ENCODE measurements at places on chromosomes 7 and 10. TPM values are rescaled to one million over a fixed set of nuclear protein-coding genes. Genes with fewer than 3 reads are reported as not detected.

DNA sequence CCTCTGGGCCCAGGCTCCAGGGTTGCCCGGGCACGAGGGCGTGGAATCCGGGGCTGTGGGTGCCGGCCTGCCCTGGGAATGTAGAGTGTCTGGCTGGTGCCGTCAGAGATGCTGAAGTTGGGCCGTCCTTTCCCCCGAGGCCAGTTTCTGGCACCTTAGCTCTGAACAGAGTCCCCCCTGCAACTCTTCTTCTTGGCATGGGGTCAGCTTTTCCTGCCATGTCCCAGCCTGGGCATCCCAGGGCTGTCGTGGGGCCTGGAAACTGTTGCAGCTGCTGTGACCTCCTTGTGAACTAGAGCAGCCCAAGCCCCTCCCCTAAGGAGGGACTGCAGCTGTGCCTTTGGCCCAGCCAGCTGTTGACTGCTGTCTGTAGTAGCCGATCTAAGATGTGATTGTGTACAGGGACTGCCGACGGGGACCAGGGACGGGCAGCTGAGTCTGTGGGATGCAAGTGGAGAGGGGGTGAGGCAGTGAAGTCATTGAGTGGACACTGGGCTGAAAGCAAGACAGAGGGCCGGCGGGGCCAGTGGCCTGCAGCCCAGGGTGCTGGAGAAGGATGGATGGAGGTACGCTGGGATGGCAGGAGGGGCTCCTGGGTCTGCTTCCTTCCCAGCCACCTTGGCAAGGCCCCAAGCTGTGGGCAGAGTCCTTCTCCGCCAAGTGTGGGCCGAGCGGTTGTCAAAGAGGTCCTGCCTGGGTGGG, 35.8 kb downstream of the GBX1 start:
- no peak for DNase-seq

DNA sequence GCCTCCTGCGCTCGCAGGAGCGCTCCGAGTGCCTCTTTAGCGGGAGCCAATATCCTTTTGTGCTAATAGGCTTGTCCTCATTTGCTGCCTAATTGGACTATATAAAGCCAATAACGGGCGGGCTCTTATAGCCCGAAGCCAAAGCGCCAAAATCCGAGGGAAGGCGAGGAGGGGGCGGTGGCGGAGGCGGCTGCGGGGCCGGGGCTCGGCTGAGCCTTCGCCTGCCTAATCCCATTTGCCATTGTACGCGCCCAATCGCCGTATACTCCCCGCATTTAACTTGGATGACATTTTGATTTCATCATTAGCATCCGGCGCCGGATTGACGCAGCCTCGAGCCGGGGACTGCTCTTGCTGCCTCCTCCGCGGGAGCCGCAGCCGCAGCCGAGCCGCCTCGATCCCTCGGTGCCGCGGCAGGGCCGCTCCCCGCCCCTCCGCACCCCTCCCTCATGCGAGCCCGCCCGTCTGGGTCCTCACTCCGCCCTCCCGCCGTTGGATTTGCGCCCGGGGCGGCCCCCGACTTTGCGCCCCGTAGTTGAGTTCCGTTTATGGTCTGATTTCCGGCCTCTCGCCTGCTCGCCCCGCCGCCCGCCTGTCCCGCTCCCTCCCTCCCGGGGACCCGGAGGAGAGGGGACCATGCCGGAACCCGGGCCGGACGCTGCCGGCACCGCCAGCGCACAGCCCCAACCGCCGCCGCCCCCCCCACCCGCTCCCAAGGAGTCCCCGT, at the start of gene HMX3:
HMX3 (plus strand) TSS at position 556 of the 727 bp plus-strand sequence; CDS start at position 637, 81 bp downstream.
- DNase-seq, result no peak

- DNase-seq, result no peak
Observed at GRCh38 chr7:2006231-2006771, 226.4 kb downstream of the MAD1L1 start.

DNA sequence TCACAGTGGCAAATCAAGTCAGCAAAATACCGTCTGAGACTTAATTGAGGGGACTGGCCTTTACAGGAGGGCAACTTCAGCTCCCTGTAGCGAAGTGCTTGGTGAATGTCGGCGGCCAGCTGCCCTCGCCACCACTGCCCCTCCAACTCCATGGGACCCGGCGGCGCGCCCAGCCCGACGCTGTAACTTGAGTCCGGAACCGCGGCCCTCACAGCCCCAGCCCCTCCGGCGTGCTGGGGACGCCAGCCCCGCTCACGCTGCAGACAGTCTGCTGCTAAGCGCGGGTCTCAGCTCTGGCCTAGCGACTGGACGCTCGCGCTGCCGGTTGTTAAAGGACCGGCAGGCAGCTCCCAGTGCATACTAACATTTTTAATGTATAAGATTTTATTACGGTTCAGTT, 113.4 kb upstream of the NUPR2 start:
- DNase-seq, result no peak

- no peak for DNase-seq
Observed at GRCh38 chr7:35722054-35722849, 27.3 kb upstream of the HERPUD2 start.

- DNase-seq, result no peak
Observed at GRCh38 chr7:40978047-40978446, 724.8 kb downstream of the INHBA start.

GRCh38 chr10:55742487-55742886, 618.6 kb downstream of the ZWINT start:
- no peak for DNase-seq

The MNX1 gene
- total RNA-seq, result 1.0 TPM

The LIPK gene
- total RNA-seq, result not detected

DNA sequence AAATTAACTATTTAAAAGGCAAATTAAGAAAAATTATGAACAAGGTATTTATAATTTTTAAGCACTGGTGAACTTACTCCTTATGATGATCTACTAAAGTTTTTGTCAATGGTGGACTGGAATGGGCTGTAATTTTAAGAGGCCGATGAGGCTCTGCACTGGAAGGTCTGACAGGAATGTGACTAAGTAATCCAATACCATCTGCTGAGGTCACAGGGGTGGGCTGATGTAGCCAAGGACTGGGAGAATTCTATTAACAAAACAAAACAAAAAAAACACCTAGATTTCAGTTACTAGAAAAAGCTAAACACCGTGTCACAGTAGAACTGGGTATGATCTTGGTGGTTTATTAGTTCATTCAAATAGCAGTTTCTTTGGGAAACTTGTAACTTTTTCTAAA, 75.9 kb downstream of the NRBF2 start:
- peak; percentile 71 for DNase-seq

DNA sequence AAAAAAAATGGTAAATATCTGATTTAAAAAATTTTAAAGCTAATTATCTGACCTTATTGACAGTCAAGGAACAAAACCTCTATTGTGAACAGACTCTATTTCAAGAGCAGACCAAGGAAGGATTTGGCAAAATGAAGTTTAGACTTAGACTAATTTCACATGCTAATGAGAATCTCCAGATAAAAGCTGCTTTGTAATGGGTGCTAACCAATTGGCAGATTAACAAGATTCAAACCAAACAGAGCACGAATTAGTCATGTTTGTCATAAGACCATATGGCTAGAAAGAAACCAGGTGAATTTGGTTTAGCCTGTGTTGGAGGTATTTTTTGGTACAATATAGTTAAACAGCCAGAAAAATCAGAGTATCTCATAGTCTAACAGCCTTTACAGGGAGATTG, 429.1 kb upstream of the NFE2L3 start:
- DNase-seq, result peak; percentile 76

DNA sequence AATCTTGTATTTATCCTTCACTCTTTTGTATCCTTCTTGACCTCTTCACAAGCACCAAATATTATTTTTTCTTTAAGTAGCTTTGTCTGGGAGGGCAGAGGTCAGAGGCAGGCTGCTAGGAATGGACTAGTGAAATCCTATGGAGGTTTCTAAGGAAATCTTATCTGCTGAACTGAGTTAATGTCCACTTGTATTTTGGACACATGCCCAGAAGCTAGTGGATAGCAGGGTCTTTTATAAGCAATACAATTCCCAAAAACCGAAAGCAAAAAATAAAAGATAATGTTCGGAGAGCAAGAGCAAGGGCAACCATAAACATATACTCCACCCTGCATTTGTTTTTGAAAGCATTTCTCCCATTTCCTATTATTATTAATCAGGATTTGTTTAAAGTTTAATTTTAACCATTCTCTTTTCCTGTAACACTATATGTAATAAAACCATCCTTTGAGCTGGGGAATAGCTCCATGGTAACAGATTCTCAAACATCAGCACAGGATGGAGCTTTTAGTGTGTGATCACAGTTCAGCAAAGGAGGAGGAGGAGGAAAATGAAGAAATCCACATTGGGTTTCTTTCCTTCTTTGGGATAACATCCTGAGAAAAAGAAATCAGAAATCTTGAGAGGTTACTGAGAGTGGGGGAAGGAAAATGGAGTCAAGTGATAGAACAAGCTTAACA, 328.2 kb upstream of the LRRN3 start:
- DNase-seq, result no peak

The BLOC1S2 gene
- 129 TPM for total RNA-seq

DNA sequence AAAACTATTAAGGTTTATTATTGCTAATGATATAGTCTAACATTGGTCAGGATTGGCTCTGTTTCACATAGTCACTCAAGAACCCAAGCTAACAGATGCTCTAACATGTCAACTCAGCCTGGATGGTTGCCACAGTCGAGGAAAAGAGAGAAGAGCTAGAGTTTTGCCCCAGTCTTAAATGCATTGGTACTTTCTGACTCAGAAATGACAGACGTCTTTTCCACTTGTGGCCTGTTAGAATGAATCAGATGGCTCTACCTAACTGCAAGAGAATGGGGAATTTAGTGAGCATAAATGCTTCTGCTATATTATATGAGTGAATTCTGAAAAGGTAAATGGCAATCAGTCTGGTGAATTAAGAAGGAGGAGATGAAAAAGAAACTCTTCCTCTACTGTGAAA, 13.9 kb downstream of the HECTD2 start:
- peak; percentile 44 for DNase-seq

GRCh38 chr7:68642727-68643126, 955.5 kb upstream of the AUTS2 start:
- no peak for DNase-seq

The GIMAP8 gene
- total RNA-seq, result not detected

DNA sequence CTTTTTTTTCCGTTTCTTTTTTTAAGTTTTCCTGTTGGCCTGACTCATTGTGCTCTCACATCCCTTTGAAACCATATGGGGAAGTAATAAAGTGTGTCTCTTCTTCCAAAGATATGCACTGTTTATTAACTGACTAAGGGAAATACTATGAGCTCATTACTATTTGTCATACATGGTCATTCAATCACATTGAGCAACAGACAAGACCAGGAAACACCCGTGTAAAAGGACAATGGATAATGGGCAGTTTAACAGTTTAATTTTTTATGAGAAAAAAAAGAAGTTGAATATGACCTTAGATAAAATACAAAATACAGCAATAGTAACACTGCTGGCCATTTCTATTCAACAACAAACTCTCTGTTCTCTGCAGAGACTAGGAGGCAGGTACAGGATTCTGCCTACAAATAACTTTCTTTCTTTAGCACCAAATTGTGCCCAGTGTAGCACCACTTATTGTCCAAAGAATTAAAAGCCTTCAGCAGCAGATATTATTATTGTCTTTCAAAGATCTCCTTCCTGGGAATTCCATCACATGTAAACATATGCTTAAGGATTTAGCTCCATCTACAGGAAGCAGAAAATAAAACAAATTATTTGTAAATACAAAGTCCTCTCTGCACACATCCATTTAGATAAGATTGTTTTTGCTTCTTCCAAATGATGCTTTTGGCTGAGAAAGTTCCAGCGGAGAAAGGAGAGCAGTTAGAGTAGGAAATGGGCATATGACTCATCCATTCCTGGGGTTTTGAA, 55.0 kb upstream of the AKR1E2 start:
- peak; percentile 13 for DNase-seq

The RTKN2 gene
- 3.1 TPM for total RNA-seq

GRCh38 chr7:93651603-93652159, 77.2 kb upstream of the CALCR start:
- no peak for DNase-seq

GRCh38 chr7:19915596-19915995, 142.2 kb upstream of the TMEM196 start:
- no peak for DNase-seq

- DNase-seq, result no peak
Observed at GRCh38 chr7:110253093-110253492, 837.8 kb upstream of the LRRN3 start.

- no peak for DNase-seq
Observed at GRCh38 chr7:19522486-19522885, 186.4 kb downstream of the POLR1F start.

The TMEM184A gene
- 0.49 TPM for total RNA-seq

The CALHM1 gene
- total RNA-seq, result not detected

The PNLIPRP2 gene
- not detected for total RNA-seq

The NRCAM gene
- 1.0 TPM for total RNA-seq

DNA sequence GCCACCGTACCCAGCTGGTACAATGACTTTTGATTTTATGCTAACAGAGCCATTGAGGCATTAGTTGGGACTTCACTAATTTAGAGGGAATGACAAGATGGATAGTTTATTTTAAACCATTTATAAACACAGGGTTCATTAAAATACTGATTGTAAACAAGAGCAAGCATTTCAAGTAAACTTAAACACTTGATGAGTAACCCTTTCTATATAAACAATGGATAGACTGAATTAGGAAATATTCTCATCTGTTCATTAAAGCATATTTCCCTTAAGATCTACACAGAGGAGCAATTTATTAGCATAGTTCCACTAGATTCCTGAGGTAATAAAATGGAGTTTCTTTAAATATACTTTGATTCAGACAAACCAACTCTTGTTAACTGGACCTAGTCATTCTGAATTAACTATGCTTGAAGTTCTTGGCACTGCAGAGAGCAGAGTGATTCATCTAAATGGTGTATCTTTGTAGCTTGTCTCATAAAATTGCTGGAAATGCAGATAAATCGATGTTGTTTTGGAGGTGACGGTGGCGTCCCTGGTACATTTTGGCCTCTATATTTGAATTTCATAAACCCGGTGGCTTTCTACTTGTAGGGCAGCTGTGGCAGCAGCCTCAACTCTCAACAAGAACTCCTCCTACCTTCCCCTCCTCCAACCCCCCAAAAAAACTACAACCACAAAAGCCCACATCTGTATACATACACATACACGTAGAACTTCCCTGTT, 15.4 kb upstream of the VDAC2 start:
- DNase-seq, result no peak

GRCh38 chr7:10537764-10538163, 435.9 kb upstream of the PHF14 start:
- no peak for DNase-seq

The TFPI2 gene
- not detected for total RNA-seq

DNA sequence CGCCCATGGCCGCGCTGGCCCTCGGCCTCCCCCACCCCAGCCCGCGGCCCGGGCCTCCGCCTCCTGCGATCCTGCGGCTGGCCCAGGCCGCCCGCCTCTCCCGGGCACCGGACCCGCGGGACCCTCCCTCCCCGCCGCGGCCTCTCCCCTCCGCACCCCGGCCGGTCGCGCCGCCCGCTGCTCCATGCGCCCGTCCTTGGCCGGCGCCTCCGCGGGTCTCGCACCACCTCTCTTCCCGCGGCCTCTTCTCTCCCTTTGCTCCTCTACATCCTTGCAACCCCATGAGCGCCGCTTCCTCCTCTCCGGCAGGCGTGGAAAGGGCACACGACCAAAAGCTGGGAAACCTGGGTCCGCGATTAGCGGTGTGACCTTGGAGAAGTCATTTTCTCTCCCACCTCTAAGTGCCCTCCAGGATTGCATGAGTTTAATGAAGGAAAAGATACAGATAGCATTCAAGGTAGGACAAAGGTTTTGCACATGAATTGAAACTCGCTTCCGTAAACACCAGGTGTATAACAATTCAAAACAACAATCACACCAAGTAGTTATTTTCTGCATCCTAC, 448 bp upstream of the SRPK2 start:
- DNase-seq, result peak; percentile 50

Data from G401 (cell line).